Lower lobe of right lung (tissue), 2 donors: ENCODE measurements at places on chromosomes 2 and 18. TPM values are rescaled to one million over a fixed set of nuclear protein-coding genes. Genes with fewer than 3 reads are reported as not detected.

ALPG gene
- total RNA-seq, result 0.53 TPM

GRCh38 chr2:238796223-238796885, 51.5 kb upstream of the TWIST2 start:
- no peaks in the 10 kb centered on the region for H3K36me3 ChIP-seq
- peaks cover 11% of the 10 kb centered on the region for H3K27me3 ChIP-seq
- no peak for DNase-seq
- H3K4me1 ChIP-seq, result no peaks in the 10 kb centered on the region
- no peak overlapping the region for H3K27ac ChIP-seq
- H3K4me3 ChIP-seq, result no peak overlapping the region

KCNK3 gene
- 26.8 TPM for total RNA-seq

- no peak overlapping the region for H3K4me3 ChIP-seq
- no peaks in the 10 kb centered on the region for H3K27me3 ChIP-seq
- H3K27ac ChIP-seq, result no peak overlapping the region
- H3K36me3 ChIP-seq, result no peaks in the 10 kb centered on the region
- no peaks in the 10 kb centered on the region for H3K4me1 ChIP-seq
These were observed 306.8 kb upstream of the SKOR2 start for GRCh38 chr18:47558110-47558750.

- H3K27me3 ChIP-seq, result peaks cover 7% of the 10 kb centered on the region
- peaks cover 17% of the 10 kb centered on the region for H3K4me1 ChIP-seq
- no peak for DNase-seq
- no peak overlapping the region for H3K27ac ChIP-seq
- H3K36me3 ChIP-seq, result no peaks in the 10 kb centered on the region
These were observed 35.2 kb downstream of the CNGA3 start for GRCh38 chr2:98381494-98381893.

DNA sequence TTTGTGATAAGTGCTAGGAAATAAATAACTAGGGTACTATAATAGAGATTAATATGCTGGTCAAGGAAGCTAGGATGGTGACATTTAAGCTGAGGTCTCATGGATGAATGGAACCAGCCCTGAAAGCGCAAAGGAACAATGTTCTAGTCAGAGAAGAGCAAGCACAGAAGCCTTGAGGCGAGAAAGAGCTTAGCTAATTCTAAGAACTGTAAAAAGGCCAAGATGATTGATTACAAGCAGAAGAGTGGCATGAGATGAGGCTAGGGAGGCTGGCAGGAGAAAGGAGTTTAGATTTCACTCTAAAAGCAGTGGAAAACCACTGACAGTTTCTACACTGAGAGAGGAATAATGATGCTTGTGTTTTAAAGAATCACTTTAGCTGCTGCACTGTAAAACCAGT, 3.4 kb upstream of the YIPF4 start:
- H3K27me3 ChIP-seq, result no peaks in the 10 kb centered on the region
- no peak overlapping the region for H3K4me3 ChIP-seq
- no peak overlapping the region for H3K27ac ChIP-seq
- no peaks in the 10 kb centered on the region for H3K36me3 ChIP-seq

GRCh38 chr2:27571681-27572080, 11.2 kb upstream of the ZNF512 start:
- H3K27me3 ChIP-seq, result peaks cover 6% of the 10 kb centered on the region
- no peak overlapping the region for H3K4me3 ChIP-seq
- H3K4me1 ChIP-seq, result no peaks in the 10 kb centered on the region
- H3K36me3 ChIP-seq, result no peaks in the 10 kb centered on the region

DNA sequence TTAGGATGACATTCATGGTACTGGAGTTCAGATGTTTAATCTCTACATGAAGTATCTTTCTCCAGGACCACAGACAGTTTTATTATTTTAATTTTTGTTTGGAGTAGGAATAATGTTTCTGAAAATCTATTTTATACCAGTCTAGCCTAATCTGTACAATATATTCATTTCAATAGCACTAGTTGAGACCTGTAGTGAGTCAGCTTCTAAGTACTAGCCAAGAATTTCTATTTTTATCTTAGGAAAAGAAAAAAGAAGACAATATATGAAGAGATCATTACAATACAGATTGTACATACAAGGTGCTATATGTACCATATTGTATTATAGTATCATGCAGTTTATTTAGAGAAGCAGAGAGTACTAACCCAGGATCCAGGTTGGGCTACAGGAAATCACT, 826.9 kb upstream of the PIK3C3 start:
- H3K4me3 ChIP-seq, result no peak overlapping the region
- no peaks in the 10 kb centered on the region for H3K4me1 ChIP-seq
- DNase-seq, result no peak
- no peaks in the 10 kb centered on the region for H3K36me3 ChIP-seq
- H3K27me3 ChIP-seq, result no peaks in the 10 kb centered on the region
- no peak overlapping the region for H3K27ac ChIP-seq

ADGRF3 gene
- total RNA-seq, result 0.35 TPM

CNGA3 gene
- 0.18 TPM for total RNA-seq

GRCh38 chr2:72178551-72178950, 30.9 kb upstream of the CYP26B1 start:
- no peak overlapping the region for H3K27ac ChIP-seq
- DNase-seq, result no peak
- no peak overlapping the region for H3K4me3 ChIP-seq
- no peaks in the 10 kb centered on the region for H3K27me3 ChIP-seq

DNA sequence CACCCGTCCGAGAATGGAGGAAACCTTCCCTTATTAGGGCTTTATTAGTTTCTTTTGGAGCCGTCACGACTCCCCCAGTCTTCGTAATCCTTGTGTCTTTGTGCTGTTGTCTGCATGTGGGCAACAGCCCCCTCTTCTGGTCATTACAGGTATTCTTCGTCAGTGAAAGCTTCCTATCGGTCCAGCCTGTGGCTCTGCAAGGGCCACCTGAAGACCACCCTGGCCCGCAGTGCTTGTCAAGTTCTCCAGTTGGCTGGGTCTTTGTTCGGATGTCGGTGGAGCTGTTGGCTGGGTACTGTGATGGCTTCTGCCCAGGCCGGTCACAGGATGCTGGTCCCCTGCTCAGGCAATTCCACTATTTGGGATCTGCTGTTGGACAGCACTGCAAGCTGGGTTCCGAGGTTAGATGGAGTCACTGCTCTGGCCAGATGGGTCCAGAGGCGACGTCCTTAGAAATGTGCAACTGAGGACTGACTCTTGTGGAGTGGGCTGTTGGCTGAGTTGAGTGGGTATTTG, 19.2 kb downstream of the E2F6 start:
- no peaks in the 10 kb centered on the region for H3K27me3 ChIP-seq
- no peak for DNase-seq
- no peaks in the 10 kb centered on the region for H3K4me1 ChIP-seq

FBXO41 gene
- total RNA-seq, result 2.9 TPM

GRCh38 chr2:11745613-11746375, 638 bp upstream of the LPIN1 start:
- H3K27me3 ChIP-seq, result no peaks in the 10 kb centered on the region
- peak overlapping the region; percentile 88 for H3K27ac ChIP-seq
- H3K4me3 ChIP-seq, result peak overlapping the region; percentile 95
- H3K4me1 ChIP-seq, result peaks cover 68% of the 10 kb centered on the region

SLC9A2 gene
- total RNA-seq, result 0.35 TPM

GRCh38 chr2:186746584-186746983, 52.7 kb downstream of the FAM171B start:
- no peak overlapping the region for H3K27ac ChIP-seq
- H3K4me1 ChIP-seq, result no peaks in the 10 kb centered on the region
- no peaks in the 10 kb centered on the region for H3K36me3 ChIP-seq
- H3K27me3 ChIP-seq, result no peaks in the 10 kb centered on the region
- H3K4me3 ChIP-seq, result no peak overlapping the region

DNA sequence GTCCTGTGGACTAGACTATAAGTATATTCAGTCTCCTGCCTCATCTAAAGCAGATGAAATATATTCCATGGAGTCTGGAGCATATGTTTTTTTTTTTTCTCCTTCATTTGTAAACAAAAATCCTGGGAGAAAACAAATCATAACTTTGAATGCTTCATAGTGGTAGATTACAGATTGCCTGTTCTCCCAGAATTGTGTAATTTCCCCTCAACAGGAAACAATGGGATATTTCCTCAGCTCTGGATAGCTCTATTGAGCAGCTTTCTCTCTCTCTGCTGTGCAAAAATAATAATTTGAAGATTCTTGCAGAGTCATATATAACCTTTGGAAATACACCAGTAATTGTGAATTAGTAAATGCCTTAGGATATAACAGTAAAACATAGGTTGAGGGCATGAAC, 1406.6 kb upstream of the ACVR2A start:
- no peaks in the 10 kb centered on the region for H3K36me3 ChIP-seq
- no peaks in the 10 kb centered on the region for H3K4me1 ChIP-seq
- no peak for DNase-seq
- no peak overlapping the region for H3K27ac ChIP-seq
- no peaks in the 10 kb centered on the region for H3K27me3 ChIP-seq
- H3K4me3 ChIP-seq, result no peak overlapping the region

PROC gene
- not detected for total RNA-seq

DNA sequence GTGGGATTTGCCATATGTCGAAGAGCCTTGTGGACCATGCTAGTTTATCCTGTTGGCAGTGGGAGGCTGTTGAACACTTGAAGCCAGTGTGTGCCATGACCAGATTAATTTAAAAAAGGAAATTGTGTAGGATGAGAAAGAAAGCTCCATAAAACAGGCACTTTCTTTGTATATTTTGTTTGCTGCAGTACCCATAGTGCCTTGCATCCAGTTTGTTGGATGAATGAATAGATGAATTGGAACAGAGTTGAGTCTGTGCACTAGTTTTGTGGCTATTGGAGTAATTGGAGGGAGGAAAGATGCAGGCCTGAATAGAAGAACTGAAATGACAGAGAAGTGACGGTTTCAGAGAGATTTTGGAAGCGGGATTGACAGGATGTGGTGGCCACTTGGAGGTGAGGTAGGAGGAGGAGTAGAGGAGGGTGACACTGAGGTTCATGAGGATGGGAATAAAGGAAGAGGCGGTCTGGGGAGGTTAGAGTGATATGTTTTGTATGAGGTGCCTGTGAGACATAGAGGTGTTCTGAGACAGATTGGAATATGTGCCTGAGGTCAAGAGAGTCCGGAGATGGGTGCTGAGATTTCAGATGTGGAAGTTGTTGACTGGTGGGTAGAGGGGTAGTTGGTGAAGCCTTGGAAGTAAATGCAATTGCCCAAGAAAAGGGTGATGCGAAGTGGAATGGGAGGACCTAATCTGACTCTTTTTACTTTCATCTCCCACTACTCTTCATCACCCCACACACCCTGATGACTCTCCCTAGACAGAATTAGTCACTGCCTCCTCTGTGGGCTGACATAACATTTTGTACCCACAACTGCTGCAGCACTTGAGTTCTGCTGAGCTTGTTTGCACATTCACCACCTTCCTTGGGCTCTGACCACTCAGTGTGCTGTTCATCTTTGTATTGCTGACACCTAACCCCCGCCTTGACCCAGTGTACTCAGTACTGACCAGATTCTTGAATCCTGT, 5.1 kb downstream of the DGUOK start:
- H3K27ac ChIP-seq, result no peak overlapping the region
- H3K4me3 ChIP-seq, result no peak overlapping the region
- no peaks in the 10 kb centered on the region for H3K27me3 ChIP-seq
- peaks cover 44% of the 10 kb centered on the region for H3K4me1 ChIP-seq

INPP5D gene
- 32.0 TPM for total RNA-seq

DNA sequence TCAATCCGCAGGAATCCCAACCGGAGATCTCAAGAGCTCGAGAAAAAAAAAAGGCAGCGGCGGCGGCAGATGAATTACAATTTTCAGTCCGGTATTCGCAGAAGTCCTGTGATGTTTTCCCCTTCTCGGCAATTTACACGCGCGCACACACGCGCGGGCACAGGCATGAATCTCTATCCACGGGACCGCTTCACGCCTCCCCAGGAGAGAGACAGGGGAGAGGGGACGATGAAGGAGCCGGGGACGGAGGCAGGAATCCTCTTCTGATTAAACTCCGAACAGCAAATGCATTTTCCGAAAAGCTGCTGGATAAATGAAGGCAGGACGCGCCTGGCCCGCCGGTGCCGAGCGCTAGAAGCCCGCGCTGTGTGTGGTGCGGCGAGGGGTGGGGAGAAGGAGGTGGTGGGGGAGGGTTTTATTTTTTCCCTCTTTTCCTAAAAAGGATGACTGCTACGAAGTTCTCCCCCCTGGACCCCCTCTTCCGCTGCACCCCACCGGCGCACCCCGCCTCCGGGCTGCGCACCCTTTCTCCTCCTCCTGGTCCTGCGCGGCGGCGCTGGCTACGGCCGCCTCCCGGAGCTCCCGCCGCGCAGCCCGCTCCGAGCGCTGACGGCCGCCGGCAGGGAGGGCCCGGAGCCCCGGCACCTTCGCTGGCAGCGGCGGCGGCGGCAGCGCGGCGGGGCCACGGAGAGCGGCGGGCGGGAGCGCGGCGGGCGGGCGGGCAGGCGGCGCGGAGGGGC, at the start of gene BCL2:
Gene BCL2, minus strand, starts transcription at position 387 of the 740 bp plus-strand sequence.
- H3K36me3 ChIP-seq, result no peaks in the 10 kb centered on the region
- H3K27ac ChIP-seq, result peak within 1 kb of the TSS; percentile 51
- H3K4me3 ChIP-seq, result peak within 1 kb of the TSS; percentile 73
- no peaks in the 10 kb centered on the region for H3K27me3 ChIP-seq

CENPO gene
- 5.3 TPM for total RNA-seq

- H3K4me3 ChIP-seq, result no peak overlapping the region
- H3K27ac ChIP-seq, result no peak overlapping the region
- no peaks in the 10 kb centered on the region for H3K4me1 ChIP-seq
- no peaks in the 10 kb centered on the region for H3K27me3 ChIP-seq
- no peaks in the 10 kb centered on the region for H3K36me3 ChIP-seq
These were observed 50.6 kb upstream of the DCC start for GRCh38 chr18:52289392-52289791.

GKN1 gene
- not detected for total RNA-seq

- no peaks in the 10 kb centered on the region for H3K27me3 ChIP-seq
- peaks cover 35% of the 10 kb centered on the region for H3K36me3 ChIP-seq
- DNase-seq, result no peak
- H3K27ac ChIP-seq, result no peak overlapping the region
These were observed 112.5 kb downstream of the ZNF532 start for GRCh38 chr18:58977223-58977622.

DNA sequence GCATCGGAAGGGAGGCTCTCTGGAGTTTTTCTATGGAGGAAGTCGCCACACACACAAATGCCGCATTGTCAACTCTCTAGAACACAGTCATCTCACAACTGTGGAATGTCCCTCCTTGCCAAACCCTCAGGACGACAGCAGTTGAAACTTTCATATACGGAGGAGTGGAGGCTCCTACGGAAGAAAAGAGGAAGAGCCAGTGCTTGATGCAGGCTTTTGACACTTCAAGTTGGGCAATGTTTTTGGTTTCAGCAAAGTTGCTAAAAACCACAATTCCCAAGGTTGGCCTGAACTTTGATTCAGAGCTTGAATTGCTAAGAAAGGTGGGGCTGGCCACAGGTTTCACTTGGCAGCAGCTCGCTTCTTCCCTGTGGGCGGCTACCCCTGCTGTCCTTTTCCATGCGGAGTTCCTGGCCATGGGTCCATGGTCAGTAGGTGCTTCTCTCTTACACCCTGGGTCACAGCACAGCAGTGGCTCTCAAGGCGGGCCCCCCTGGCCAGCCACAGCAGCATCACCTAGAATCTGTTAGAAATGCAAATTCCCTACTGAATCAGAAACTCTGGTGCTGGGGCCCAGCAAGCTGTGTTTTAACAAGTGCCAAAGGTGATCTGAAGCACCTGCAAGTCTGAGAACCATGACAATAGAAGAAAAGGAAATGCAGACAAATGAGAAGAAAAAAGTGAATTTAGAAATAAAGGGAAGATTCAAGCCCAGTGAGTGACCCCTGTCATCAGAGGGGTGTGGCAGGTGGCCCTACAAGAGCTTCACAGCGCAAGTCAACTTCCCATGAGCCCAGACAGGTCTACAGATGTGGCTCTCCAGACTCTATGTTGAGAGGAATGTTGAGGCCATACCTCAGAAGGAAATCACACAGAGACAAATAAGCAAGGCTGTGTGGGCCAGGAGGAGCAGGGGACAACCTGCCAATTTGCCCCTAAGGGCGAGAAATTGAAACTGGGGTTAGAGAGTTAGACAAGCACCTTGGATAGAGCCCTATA, 856.4 kb downstream of the RNF144A start:
- H3K27me3 ChIP-seq, result no peaks in the 10 kb centered on the region
- DNase-seq, result peak; percentile 50
- no peak overlapping the region for H3K4me3 ChIP-seq

POTEJ gene
- total RNA-seq, result not detected

IL36G gene
- not detected for total RNA-seq
